ENCODE measurements at places on chromosomes 5 and 9.

GRCh38 chr5:73897893-73898292 is 271.9 kb downstream of the ARHGEF28 start:
- no peak for DNase-seq

DNA sequence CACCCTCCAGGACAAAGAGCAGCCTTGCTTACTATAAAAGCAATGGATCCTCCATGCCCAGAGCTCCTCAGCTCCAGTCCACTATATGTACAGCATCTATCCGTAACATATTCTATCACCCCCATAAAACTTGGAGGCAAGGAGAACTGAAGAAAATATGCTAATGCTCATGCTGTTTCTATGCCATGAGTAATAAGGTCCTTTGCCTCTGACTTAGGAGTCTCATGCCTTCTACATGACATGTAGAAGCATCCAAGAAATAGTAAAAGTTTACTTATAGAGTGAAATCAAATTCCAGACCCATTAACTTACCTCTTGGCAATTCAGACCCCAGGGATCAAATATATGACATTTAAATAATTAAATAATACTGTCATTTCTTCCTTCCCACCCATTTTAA is 33.7 kb downstream of the SSBP2 start:
- DNase-seq, result no peak

- no peak for DNase-seq
Measured at GRCh38 chr5:10599113-10599512, 35.2 kb downstream of the ANKRD33B start.

- no peak for DNase-seq
Measured at GRCh38 chr5:18370531-18370930, 736.3 kb downstream of the TAF11L14 start.

- DNase-seq, result no peak
Measured at GRCh38 chr5:53971131-53971530, 339.2 kb downstream of the ARL15 start.

- no peak for DNase-seq
Measured at GRCh38 chr5:104612005-104612404, 1049.4 kb upstream of the NUDT12 start.

- DNase-seq, result no peak
Measured at GRCh38 chr9:97813072-97813471, 40.0 kb upstream of the FOXE1 start.

DNA sequence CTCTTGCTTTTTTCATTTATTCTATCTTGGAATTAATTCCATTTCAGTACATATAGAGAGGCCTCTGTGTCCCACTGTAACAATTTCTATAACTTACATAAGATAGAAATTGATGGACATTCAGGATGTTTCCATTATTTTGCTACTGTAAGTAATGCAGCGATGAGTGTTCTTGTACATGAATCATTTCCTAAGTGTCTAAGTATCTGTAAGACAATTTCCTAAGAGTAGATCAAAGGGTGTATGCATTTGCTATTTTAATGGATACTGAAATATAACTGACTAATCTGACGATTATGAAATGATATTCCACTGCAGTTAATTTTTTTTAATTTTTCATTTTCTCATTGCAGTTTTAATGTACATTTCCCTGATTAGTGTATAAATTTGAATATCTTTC is 23.0 kb upstream of the RBM22 start:
- no peak for DNase-seq

- DNase-seq, result no peak
Measured at GRCh38 chr5:118616281-118616680, 372.1 kb downstream of the DTWD2 start.

- no peak for DNase-seq
Measured at GRCh38 chr9:89077519-89077918, 86.3 kb downstream of the S1PR3 start.

- DNase-seq, result no peak
Measured at GRCh38 chr9:89942643-89943042, 337.8 kb downstream of the GADD45G start.

GRCh38 chr5:79798893-79799590 is 109.4 kb downstream of the CMYA5 start:
- no peak for DNase-seq

- DNase-seq, result no peak
Measured at GRCh38 chr9:68763104-68763503, 58.1 kb downstream of the PIP5K1B start.

DNA sequence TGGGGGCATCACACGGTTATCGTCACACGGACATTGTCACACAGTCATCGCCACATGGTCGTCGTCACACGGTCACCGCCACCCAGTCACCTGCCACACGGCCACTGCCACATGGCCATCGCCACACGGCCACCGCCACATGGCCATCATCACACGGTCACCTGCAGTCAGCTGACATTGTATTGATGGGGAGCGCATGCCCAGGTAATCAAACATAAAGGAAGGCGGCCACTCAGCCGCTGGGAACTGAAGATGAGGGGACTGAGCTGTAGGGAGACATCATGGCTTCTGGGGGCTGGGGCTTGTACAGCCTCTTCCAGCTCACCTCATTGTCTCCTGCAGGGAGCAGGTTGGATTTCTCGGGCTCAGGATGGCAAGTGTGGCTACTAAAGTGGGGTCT is 49.2 kb downstream of the MRPL36 start:
- DNase-seq, result no peak

All from hippocampal formation (tissue), 2 donors.